ENCODE measurements at places on chromosomes 1 and 21.
A peak's percentile ranks its signal among the peaks of the same experiment; 100 is the strongest.

DNA sequence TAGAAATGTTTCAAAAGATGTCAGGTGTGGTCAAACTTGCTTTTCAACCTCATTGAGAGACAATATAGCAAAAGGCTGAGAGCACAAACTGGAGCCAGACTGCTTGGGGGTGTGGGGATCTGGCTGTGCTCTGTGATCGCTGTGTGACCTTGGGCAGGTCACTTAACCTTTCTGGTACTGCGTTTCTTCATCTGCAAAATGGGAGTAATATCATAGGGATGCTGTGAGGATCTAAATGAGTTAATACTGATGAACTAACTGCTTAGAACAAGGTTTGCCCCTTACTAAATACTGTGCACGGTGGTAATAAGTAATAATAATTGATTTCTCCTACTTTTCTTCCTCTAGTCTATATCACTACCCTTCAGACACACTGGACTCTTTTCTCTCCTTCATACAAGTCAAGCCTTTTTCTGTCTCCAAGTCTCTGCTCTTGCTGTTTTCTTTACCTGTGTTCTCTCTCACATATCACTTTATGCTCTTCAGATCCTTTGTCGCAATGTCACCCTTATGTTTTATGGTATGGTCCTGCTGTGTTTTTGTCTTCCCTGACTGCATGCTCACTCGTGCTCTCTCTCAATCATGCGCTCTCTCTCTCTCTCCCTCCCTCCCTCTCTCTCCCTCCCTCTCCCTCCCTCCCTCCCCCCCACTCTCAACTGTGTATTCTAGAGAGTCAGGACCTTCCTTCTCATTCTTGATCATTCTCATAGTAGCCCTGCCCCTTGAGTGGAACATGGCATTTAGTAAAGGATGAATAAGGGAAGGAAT lies 3.3 kb downstream of the MGST3 start:
- no peak for DNase-seq

DNA sequence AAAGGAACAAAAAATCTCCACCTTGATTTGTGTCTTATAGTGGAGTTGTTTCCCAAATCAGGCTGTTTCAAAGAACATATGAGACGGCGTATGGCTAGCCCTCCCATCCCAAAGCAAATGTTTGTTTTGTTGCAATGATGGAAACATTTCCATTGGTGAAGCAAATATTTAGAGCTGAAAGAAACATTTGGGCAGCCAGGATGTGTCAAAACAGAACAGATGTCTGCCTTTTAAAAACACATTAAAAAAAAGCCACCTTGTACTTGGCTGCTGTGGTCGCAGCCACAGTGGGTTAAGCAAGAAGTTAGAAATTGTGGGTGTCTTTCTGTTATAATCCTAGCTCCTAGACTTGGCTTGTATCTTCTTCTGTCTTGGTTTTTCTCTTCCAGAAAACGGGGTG lies 116.3 kb downstream of the PEX14 start:
- no peak for DNase-seq

DNA sequence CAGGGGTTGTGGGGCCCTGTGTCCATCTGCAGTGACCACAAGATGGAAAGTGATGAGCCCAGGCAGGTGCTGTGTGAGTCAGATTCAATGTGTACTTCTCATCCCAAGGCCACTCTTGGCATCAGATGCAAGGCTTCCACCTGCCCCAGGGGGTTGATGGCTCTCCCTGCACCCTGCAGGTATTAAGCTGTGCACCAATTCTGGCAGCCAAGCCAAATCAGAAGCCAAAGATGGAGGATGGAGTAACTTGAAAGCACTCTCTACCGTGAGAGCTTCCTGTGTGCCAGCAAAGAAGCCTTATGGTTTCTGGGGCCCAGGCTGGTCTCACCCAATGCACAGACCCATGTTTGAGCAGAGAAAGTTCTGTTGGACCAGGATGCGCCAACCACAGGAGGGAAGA lies 44.3 kb upstream of the TENT5C start:
- DNase-seq, result no peak

- DNase-seq, result no peak
Measured at GRCh38 chr1:156801409-156802121, 15.1 kb downstream of the SH2D2A start.

GRCh38 chr1:228903434-228904071 lies 168.3 kb downstream of the RHOU start:
- DNase-seq, result no peak

DNA sequence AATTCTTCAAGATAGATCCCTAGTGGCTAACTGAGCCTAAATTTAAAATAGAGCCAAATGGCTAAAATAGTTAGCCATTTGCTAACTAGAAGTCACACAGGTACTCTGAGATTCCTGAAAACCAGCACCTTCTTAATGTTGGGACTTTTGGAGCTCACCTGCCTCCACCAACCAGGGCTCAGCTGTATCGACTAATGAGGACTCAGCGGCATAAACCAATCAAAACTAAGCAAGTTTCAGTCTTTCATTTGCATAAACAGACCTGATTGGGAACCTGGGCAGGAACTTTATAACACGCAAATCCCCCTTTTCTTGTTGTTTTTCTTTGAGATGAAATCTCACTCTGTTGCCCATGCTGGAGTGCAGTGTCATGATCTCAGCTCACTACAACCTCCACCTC lies 28.5 kb downstream of the TNFRSF9 start:
- DNase-seq, result no peak

DNA sequence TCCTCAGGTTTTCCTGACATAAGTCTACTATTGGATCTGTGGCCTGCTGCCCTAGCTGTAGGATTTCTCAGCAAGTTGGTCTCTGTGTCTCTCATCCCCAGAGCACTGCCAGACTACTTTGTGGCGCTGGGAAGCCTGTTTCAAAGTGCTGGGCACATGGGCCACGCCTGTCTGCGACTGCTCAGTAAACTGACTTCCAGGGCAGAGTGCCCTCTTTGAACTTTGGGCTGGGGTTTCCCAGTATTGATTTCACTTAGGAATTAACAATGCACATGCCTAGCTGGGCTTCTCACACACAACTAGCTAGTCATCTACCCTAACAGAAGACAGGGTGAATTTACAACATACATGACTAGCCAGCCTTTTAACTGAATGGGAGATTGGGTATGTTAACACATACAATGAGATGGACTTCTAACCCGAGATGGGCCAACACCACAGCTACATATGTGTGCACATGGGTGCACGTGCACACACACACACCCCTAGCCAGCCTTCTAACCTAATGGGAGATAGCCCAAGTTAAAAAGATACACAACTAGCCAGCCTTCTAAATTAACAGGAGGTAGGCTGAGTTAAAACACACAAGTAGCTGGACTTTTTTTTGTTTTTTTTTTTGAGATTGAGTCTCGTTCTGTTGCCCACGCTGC lies 6.9 kb upstream of the TRIM17 start:
- no peak for DNase-seq

GRCh38 chr1:203447151-203447550 lies 28.5 kb upstream of the PRELP start:
- no peak for DNase-seq

DNA sequence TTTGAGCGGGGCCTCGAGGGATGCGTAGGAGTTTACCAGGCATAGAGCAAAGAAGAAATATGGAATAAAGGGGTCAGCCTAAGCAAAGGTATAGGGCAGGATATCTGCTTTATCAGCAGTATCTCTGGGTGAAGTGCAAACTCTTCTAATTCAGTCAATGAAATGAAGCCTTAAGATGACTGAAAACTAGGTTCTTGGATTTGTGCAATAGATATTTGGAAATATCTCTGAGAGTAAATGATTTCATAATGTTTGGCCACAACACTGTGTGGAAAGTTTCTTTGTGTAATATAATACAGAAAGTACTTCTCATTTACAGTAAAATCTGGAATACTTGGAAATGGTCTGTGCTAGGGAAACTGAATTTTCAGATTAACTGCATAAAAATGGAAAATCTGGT lies 26.1 kb downstream of the KCNJ15 start:
- DNase-seq, result no peak

DNA sequence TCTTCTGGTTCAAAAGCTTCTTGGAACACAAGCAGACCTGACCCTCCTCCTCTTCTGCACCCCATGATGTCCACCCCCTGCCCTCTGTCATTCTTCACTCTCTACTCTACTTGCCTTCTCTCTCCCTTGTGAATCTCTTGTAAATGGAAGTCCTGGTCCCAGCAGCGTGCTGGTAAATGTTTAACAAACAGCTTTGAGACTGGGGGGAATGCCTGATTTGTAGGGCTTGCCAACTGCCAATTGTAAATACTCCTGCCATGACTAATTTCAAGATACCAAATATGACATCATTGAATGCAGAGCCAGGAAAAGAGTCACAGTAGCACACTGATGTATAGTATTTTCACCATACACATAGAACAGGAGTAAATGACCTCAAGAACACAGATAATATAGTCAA lies 40.9 kb upstream of the LRRN2 start:
- DNase-seq, result no peak

- no peak for DNase-seq
Measured at GRCh38 chr1:39102537-39103327, 76.6 kb downstream of the NDUFS5 start.

GRCh38 chr1:153945795-153946621 lies 510 bp downstream of the DENND4B start:
- DNase-seq, result peak; percentile 94

- no peak for DNase-seq
Measured at GRCh38 chr1:114040273-114041015, 61.2 kb downstream of the OLFML3 start.

DNA sequence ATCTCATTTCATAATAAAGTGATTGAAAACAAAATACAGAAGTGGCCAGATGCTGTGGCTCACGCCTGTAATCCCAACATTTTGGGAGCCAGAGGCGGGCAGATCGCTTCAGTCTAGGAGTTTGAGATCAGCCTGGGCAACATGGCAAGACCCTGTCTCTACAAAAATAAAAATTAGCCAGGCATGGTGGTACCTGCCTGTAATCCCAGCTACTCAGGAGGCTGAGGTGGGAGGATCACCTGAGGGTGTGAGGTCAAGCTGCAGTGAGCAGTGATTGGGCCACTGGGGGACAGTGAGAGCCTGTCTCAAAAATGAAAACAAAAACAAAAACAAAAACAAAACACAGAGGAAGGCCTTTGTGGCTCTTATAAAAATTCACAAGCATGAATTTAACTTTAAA lies 38.6 kb downstream of the TRIM33 start:
- DNase-seq, result no peak

DNA sequence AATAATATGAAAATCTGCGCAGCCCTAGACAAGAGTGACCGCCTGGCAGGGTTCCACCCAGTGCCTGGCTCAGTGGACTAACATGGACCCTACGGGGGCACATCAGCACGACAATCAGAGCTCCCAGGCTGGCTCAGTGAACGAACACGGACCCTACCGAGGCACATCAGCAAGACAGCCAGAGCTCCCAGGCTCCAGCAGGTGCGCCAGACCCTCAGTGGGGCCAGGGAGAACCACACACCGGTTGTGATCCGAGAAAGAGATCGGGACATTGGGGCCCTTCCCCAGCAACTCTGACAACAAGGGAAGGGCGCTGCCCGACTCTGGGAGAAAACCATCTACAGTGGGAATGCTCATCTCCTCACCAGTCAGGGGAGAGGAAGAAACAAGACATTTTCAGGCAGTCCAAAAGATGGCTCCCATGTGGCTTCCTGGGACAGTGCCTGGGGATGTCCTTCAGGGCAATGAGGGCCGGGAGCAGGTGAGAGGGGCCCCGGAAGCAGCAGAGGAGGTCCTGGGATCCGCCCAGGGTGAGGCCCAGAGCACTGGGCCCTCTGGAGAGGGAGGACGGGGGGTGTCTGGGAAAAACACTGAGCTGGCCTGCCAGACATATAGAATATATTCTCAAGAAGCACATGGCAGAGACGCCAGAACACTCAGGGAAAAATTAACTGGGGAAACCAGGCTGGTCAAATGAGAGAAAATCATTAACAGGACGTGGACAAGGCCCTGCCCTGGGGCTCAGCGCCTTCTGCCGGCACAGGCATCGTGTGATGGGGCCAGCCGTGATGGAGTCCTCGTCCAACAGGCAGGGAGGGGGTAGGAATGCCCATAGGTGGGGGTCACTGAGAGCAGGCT lies 4.8 kb downstream of the ARHGEF16 start:
- peak; percentile 53 for DNase-seq

DNA sequence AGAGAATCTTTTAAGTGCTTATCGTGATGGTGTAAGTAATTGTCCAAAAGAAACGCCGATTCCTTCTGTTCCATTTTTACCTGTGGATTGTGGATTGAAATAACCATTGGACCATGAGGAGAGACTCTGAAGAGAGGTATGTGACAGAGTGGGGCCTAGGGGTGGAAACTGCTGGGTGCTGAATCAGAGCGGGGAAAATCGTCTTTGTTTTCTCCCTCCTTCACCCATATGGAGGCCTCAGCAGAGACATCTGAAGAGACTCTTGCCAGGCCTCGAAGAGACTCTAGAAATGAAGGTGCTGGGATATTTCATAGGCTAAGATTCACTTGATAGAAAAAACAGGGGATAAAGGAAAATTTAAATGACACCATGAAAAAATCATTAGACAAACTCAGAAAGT lies 1327.0 kb downstream of the BRINP3 start:
- no peak for DNase-seq

GRCh38 chr1:87220993-87221392 lies 107.7 kb upstream of the LMO4 start:
- no peak for DNase-seq

DNA sequence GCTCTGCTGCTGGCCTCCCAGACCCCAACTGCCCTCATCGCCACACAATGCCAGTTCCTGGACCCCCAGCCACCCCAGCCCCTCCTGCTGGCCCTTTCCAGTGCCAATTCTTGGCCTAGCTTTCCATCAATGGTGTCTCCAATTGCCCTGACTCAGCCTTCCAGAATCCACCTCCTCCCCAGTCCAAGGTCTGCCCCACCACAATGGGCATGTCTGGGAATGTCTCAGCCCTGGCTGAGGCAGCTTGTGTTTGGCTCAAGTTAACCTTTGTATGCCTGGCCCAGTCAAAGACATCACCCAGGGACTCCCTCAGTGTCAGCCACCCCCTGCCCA lies 16.4 kb downstream of the ALDH4A1 start:
- DNase-seq, result no peak

- no peak for DNase-seq
Measured at GRCh38 chr1:219159946-219160645, 13.6 kb upstream of the LYPLAL1 start.

DNA sequence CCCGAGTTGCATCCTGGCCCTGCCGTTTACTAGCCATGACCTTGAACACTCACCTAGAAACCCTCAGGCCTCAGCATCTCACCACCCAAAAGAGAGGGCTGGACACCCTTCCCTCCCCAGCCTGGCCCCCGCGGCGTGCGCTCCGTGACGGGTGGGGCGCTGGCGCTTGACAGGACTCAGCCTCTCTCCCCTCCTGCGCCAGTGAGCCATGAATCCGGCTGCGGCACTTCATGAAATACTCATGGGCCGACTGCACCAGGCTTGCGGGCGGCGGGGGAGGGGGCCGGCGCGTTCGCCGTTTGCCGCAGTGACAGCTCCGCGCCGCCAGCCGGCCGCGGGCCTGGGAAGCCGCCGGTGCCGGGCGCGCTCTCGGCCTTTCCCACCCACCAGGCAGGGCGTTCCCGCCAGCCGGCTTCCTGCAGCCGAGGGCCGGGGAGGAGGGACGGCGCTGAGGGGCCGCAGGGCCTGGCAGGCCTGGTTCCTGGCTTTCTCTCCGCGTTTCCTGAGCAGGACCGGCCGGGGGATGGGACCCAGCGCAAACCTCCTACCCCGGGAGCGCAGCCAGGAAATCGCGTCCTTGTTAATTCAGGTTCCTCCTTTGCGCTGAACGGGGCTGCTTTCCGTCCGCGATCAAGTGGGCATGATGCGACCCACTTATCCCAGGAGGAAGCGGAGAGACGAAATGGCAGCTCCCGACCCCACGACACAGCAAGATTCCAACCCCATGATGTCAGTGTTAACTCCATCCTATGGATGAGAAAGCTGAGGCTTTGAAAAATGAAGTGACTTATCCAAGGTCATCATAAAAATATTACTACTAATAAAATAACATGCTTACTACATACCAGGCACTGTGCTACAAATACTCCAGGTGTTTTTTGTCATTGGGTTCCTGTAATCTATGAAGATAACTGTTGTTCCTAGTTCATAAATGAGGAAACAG lies 9.1 kb upstream of the LUZP1 start:
- peak; percentile 82 for DNase-seq

Data from mucosa of descending colon (tissue), 3 donors.